H9 (cell line): ENCODE measurements at places on chromosomes 12 and 14. TPM values are rescaled to one million over a fixed set of nuclear protein-coding genes. Genes with fewer than 3 reads are reported as not detected.

DNA sequence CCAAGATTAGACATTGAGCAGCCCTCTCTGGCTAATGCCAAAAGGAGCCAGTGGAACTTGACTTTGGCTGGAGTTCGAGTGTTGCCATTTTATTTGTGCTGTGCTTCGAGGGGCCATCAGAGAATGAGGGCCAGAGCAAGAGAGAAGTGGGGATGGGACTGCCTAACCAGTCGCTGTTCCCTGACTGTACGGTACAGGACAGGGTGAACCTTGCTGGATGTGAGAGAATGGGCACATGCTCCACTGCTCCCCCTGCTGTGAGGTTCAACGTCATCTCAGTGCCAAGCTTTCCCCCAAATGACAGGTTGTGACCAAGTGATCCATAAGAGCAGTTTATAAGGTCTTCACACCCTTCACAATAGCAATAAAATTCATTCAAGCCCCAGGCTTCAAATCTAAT, 55.1 kb upstream of the BCL11B start:
- H3K4me3 ChIP-seq = no peak overlapping the region
- no peaks in the 10 kb centered on the region; the same call in 2 of the 3 replicates for H3K36me3 ChIP-seq
- H3K4me1 ChIP-seq = no peaks in the 10 kb centered on the region
- peak; percentile 20 for DNase-seq
- no peaks in the 10 kb centered on the region for H3K27me3 ChIP-seq

Gene ADAM20
- total RNA-seq = 0.24 and 0.28 TPM in 2 replicates

Gene IKBIP
- total RNA-seq = 16.5 and 17.0 TPM in 2 replicates

DNA sequence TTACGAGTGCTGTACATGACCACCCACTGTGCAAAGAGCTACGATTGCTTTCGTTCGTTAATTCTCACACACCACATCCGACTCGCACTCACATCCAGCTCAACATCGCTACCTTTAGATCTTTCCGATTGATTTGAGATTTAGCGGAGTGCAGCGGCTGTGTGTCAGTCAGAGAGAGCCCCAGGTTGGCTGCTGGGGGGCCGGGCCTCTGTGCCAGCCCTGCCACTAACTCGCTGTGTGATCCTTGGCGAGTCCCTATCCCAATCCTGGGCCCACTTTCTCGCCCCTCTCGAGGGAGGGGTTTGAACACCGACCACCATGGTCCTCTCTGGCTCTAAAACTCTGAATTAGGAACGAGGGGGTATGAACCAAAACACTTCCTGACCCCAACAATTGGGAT, 8.6 kb downstream of the DLK1 start:
- DNase-seq = peak; percentile 17
- no peak overlapping the region for H3K27ac ChIP-seq
- H3K27me3 ChIP-seq = no peaks in the 10 kb centered on the region
- no peak overlapping the region for H3K4me3 ChIP-seq
- H3K4me1 ChIP-seq = no peaks in the 10 kb centered on the region; the same call in 1 of the 2 replicates

Gene TAS2R14
- total RNA-seq = 1.9 and 2.1 TPM in 2 replicates

Gene UNG
- total RNA-seq = 188 and 195 TPM in 2 replicates

- no peaks in the 10 kb centered on the region for H3K36me3 ChIP-seq
- no peaks in the 10 kb centered on the region for H3K27me3 ChIP-seq
- H3K4me3 ChIP-seq = no peak overlapping the region
- no peak overlapping the region for H3K27ac ChIP-seq
These were observed 26.2 kb upstream of the TRIM9 start for GRCh38 chr14:51121096-51121495.

DNA sequence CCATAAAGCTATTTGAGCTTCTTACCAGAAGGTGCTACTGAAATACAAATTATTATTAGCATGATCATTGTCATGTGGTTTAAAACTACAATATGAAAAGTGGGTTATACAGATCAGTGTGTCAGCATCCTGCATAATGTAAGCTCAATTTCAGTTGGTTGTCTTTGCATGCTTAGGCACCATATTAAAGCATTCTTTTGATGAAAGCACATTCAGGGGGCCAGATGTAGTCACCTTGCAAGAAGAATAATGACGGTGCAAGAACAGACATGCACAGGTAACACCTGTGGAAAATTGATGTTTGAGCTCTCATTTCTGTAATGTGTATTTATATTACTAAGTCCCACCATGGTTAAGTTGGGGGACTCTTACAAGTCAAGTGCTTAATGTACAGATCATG, 123.9 kb downstream of the PAX9 start:
- no peaks in the 10 kb centered on the region for H3K27me3 ChIP-seq
- no peak for DNase-seq
- H3K4me3 ChIP-seq = no peak overlapping the region
- H3K36me3 ChIP-seq = peaks cover 13% of the 10 kb centered on the region

- no peak overlapping the region for H3K4me3 ChIP-seq
- H3K27me3 ChIP-seq = no peaks in the 10 kb centered on the region
- H3K27ac ChIP-seq = no peak overlapping the region
- H3K4me1 ChIP-seq = no peaks in the 10 kb centered on the region; the same call in 1 of the 2 replicates
These were observed 80.4 kb upstream of the KCNA1 start for GRCh38 chr12:4829161-4829792.

- H3K4me3 ChIP-seq = no peak overlapping the region; the same call in 2 of the 3 replicates
- peaks cover 3% of the 10 kb centered on the region; the same call in 1 of the 2 replicates for H3K4me1 ChIP-seq
- H3K27me3 ChIP-seq = no peaks in the 10 kb centered on the region
- no peak for DNase-seq
- H3K36me3 ChIP-seq = no peaks in the 10 kb centered on the region
- H3K27ac ChIP-seq = no peak overlapping the region
These were observed 29.0 kb downstream of the PTPRQ start for GRCh38 chr12:80472911-80473500.

- DNase-seq = no peak
- no peak overlapping the region for H3K27ac ChIP-seq
These were observed 323.4 kb downstream of the ACSS3 start for GRCh38 chr12:81401241-81401640.

DNA sequence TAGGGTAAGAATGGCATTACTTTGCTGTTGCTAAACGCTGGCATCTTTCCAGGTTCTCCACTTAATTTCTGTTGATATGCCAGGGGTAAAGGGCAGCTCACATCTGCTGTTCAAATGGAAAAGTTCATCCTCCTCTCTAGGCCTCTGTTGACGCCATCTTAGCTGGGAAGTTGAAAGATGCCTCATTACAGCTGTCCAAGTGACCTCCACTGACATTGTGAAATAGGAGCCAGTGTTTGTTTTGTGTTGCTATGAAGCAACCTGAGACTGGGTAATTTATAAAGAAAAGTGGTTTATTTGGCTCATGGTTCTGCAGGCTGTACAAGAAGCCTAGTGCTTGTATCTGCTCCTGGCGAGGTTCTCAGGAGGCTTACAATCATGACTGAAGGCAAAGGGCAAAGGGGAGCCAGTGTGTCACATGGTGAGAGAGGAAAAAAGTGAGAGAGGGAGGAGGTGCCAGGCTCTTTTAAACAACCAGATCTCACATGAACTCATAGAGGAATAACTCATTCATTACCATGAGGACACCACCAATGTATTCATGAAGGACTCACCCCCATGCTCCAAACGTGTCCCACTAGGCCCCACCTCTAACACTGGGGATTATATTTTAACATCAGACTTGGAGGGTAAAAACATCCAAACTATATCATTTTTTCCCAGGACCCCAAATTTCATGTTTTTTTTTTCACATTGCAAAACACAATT, 3.2 kb upstream of the ADAM21 start:
- no peaks in the 10 kb centered on the region for H3K4me1 ChIP-seq
- H3K27ac ChIP-seq = no peak overlapping the region
- DNase-seq = no peak
- no peaks in the 10 kb centered on the region for H3K27me3 ChIP-seq
- H3K36me3 ChIP-seq = peaks cover 7% of the 10 kb centered on the region

DNA sequence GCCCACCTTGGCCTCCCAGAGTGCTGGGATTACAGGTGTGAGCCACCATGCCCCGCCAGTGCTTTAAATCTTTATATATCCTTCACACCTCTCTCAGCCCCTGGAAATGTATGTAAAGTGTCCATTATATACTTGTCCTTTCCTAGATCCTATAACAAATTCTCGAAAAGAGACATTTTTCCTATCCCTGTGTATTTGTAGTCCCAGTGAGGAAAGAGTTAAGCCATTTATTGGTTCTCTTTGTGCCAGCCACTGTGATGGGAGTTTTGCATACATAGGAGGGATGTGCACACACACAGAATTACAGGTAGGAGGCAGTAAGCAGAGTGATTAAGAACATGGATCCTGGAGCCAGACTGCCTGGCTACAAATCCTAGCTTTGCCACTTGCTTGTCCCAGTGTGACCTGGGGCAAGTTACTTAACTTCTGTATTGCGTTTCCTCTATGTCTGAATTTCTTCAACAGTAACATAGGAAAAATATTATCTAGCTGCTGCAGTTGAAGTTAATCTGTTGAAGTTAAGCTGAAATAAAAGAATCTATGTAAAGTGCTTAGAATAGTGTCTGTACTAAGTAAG, 2.1 kb upstream of the RABGGTA start:
- H3K27ac ChIP-seq = no peak overlapping the region
- no peak for DNase-seq
- H3K4me3 ChIP-seq = no peak overlapping the region
- H3K36me3 ChIP-seq = 0 out of 2 replicates have a peak, but pooled peaks cover 4% of the 10 kb centered on the region

GRCh38 chr12:39975374-39975918, 130.4 kb downstream of the SLC2A13 start:
- no peaks in the 10 kb centered on the region for H3K36me3 ChIP-seq
- H3K4me1 ChIP-seq = no peaks in the 10 kb centered on the region; the same call in none of the 2 replicates
- no peak overlapping the region for H3K4me3 ChIP-seq
- no peak overlapping the region for H3K27ac ChIP-seq
- no peak for DNase-seq
- no peaks in the 10 kb centered on the region for H3K27me3 ChIP-seq

- H3K4me1 ChIP-seq = peaks cover 6% of the 10 kb centered on the region; the same call in 1 of the 2 replicates
These were observed 197.5 kb downstream of the STXBP6 start for GRCh38 chr14:24852312-24853060.

Gene ETV6
- total RNA-seq = 25.2 and 28.7 TPM in 2 replicates

GRCh38 chr12:3777206-3777809, 24.4 kb upstream of the CRACR2A start:
- H3K36me3 ChIP-seq = no peaks in the 10 kb centered on the region
- H3K27ac ChIP-seq = no peak overlapping the region

- peaks cover 23% of the 10 kb centered on the region for H3K27me3 ChIP-seq
- no peak within 1 kb of the TSS for H3K27ac ChIP-seq
- H3K4me3 ChIP-seq = no peak within 1 kb of the TSS
- peak; percentile 53 for DNase-seq
- H3K36me3 ChIP-seq = no peaks in the 10 kb centered on the region
- H3K4me1 ChIP-seq = no peaks in the 10 kb centered on the region
These were observed at the start of gene AMN for GRCh38 chr14:102922490-102923200. TSS of gene AMN (plus strand) at chr14:102922663. CDS start at chr14:102922689, 26 bp downstream.

DNA sequence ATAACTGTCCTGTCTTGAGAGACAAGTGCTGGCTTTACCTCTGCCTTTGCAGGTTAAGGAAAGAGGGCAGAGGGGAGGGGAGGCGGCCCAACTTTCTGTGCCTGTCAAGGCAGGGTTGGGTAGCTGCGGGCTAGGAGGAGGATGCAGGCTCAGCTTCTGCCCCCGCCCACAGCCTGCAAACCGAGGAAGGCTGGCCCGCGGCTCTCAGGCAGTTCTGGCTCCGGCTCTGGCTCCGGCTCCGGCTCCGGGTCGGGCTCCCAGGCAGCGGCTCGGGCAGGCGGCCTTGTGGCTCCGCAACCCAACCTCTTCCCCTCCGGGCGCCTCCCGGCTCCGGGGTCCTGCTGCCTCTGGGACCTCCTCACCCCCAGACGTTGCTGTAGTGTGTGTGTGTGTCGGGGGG, 92.9 kb downstream of the TMEM30B start:
- H3K27me3 ChIP-seq = no peaks in the 10 kb centered on the region
- H3K27ac ChIP-seq = no peak overlapping the region
- H3K36me3 ChIP-seq = no peaks in the 10 kb centered on the region; the same call in 2 of the 3 replicates
- peaks cover 4% of the 10 kb centered on the region; the same call in 1 of the 2 replicates for H3K4me1 ChIP-seq

Gene PAH
- total RNA-seq = 6.1 and 8.0 TPM in 2 replicates

GRCh38 chr14:58294201-58294600, 4.2 kb upstream of the ARID4A start:
- no peak overlapping the region for H3K4me3 ChIP-seq
- H3K4me1 ChIP-seq = no peaks in the 10 kb centered on the region
- DNase-seq = no peak
- no peaks in the 10 kb centered on the region for H3K27me3 ChIP-seq
- peaks cover 52% of the 10 kb centered on the region for H3K36me3 ChIP-seq

DNA sequence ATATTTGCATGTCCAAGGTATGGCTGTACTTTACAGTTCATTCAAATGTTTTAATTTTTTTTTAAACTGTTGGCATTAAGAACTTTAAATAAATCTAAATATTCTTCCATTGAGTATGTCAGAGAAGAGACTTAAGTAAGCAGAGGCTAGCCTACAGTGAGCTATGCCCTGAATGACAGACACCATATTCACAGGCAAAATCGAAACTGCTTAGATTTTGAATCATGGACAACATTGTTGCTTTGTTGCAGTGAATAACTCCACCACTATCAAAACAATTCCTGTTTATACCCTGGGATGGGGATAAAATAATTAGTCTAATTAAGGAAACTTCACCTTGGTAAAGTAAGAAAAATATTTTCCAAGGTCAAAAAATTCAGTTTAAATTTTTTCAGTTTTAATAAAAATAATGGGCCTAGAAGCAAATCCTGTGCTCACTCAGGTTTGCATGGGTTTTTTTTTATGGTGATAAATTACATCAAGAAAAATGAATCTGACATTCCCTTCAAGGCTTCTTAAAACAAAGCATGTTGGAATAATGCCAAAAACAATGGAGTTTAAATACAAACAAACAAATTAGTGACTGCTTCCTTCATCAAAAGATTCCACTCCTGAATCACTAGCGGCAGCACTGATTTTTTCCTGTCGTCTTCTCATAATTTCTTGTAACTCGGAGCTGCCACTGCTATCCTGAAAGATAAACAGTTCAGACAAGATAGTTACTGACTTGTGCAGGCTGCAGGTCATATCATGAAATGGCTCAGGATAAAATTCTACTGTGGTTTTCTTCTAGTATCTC, 168.2 kb downstream of the EPS8 start:
- H3K36me3 ChIP-seq = peaks cover 8% of the 10 kb centered on the region
- H3K27me3 ChIP-seq = no peaks in the 10 kb centered on the region
- no peak overlapping the region for H3K27ac ChIP-seq
- DNase-seq = no peak
- H3K4me1 ChIP-seq = no peaks in the 10 kb centered on the region

GRCh38 chr12:46508651-46509050, 136.1 kb upstream of the SLC38A2 start:
- DNase-seq = no peak
- H3K4me3 ChIP-seq = no peak overlapping the region
- no peaks in the 10 kb centered on the region for H3K27me3 ChIP-seq

DNA sequence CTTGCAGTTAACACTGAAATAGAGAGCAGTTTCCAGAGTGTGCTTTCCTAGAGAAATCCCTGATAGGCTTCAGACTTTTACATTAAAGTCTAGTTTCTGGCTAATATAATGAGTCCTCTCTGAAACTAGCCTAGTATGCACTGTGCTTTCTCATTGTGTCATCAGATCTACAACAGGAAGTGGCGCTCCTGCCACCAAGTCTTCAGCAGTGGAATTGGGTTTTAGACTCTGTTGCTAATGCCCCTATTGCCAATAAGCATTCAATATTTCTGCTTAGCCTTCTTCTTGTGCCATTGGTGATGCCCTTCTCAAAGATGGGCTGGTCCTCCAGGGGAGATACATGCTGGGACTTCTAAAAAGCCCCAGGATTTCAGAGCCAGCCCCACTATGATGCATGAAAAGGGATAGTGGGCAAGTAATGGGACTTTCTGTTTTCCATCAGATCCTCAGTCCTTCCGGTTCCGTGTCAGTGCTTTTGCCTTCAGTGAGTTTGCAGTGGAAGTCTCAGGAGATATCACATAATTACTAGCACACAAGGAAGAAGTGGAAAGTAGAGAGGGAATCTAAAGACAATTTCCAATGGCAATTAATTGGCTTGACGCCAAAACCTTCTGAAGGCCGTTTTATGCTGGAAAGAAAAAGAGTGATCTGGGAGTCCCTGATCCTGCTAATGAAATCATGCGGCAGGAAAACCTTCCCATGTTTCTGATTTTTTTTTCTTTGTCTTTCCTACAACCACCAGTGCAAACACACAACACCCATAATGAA, 50.0 kb downstream of the SSPN start:
- no peaks in the 10 kb centered on the region for H3K27me3 ChIP-seq
- no peak for DNase-seq
- no peaks in the 10 kb centered on the region for H3K4me1 ChIP-seq

Gene SLC2A14
- 19.1 and 19.3 TPM in 2 replicates for total RNA-seq

Gene DPF3
- not detected in 2 replicates for total RNA-seq
